Right ventricle myocardium inferior (tissue), 1 donor: ENCODE measurements at places on chromosomes 2 and 18.
A peak's percentile ranks its signal among the peaks of the same experiment; 100 is the strongest.

- no peak for DNase-seq
These were observed 1.0 kb upstream of the PEX13 start for GRCh38 chr2:61016392-61017002.

DNA sequence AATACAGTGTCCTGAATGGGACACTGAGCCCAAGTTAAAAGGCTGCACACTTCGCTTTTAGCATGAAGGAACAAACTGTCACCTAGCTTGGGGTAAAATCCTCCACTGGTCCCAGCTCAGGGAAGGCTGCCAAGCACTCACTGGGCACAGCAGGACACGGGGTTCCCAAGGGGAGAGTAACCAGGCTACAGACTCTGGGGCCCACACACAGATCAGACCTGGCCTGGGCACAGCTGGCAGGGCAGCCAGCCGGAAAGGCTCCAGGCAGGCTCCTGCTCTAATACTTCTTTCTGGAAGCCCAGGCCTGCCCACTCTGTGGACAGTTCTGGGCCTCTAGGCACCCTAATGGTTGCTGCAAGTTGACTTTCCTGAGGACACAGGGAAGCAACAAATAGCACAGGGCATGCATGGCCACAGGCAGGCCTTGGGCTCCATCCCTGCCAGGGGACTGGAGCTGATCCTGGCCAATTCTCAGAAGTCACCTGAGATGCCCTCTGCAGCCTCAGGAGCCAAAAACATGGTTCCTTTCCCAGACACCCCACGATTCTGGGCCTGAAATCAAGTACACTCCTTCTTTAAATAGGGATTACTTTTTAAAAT lies 18.7 kb upstream of the SULT1C3 start:
- DNase-seq, result peak; percentile 75

GRCh38 chr18:55256226-55256928 lies 297.1 kb upstream of the CCDC68 start:
- DNase-seq, result no peak

GRCh38 chr2:105114551-105114950 lies 76.7 kb downstream of the MRPS9 start:
- DNase-seq, result no peak
